IMR-90 (cell line): ENCODE measurements at places on chromosomes 16 and 17.

DNA sequence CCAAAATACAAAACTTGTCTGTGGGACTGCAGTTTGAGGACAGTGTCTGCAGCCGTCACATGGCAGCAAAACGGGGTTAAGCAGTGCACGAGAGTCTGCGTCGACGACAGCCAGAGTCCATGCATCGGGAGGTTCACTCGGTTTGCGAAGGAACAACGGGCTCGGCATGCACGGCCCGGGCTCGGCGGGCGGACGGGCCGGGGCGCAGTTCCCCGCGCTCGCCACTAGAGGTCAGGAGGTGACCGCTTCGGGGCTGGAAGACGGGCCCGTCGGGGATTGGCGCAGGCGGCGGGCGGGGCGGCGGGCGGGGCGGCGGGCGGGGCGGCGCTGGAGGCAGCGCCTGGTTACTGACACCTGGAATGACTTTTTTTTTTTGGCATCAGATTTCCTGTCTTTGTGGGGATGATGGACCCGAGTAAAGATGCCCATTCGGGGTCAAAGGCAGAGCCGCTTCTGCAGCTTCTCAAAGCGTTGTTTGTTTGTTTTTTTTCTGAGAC, 6.5 kb downstream of the SCGB1C2 start:
- no peak overlapping the region for H3K4me3 ChIP-seq
- H3K27ac ChIP-seq: no peak overlapping the region
- no peaks in the 10 kb centered on the region for H3K36me3 ChIP-seq

DNA sequence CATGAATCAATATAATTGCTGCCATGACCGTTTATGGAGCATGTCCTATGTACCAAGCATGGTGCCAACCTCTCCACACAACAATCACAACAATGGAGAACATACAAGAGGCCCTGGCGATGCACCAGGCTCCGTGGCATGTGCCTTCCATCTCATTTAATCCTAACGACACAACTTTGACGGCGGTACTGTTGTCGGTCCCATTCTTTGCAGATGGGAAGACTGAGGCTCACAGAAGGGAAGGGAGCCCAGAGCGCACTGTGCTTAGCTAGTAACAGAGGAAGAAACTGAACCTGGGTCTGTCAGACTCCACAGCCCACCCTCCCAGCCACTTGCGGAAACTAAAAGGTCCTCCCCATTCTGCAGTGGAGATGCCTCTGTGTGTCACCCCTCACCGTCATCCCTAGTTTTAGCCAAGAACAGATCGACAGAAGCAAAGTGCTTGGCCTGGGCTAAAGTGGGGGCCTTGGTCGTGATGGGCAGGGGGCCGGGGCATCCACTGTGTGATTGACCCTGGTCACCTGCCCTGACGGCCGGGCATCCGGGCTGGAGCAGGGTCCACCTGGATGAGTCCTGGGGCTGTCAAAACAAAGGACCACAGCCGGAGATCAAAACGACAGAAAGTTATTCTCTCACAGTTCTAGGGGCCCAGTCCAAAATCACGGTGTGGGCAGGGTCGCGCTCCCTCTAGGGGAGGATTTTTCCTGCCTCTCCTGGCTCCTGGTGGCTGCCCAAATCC, 183.9 kb downstream of the C16orf95 start:
- no peak for DNase-seq
- no peak overlapping the region for H3K4me3 ChIP-seq
- no peaks in the 10 kb centered on the region for H3K4me1 ChIP-seq
- H3K27me3 ChIP-seq: peaks cover 34% of the 10 kb centered on the region
- H3K36me3 ChIP-seq: no peaks in the 10 kb centered on the region
- H3K27ac ChIP-seq: no peak overlapping the region

GRCh38 chr16:54652201-54652770, 278.4 kb upstream of the IRX5 start:
- no peaks in the 10 kb centered on the region for H3K36me3 ChIP-seq
- no peak overlapping the region for H3K27ac ChIP-seq
- no peak overlapping the region for H3K4me3 ChIP-seq
- DNase-seq: no peak

DNA sequence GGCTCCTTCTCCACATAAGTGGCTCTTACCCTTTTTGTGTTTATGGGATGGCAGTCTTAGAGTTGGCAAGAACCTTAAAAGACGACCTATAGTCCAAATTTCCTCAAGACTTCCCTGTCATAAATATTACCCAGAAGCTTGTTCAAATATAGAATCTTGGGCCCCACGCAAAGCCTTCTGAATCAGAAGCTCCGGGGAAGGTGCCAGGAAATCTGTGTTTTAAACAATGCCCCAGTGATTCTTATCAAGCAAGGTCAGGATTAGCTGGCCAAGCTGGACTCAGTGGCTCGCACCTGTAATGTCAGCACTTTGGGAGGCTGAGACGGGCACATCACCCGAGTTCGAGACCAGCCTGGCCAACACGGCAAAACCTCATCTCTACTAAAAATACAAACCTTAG, 85.7 kb downstream of the TIMM22 start:
- H3K4me1 ChIP-seq: peaks cover 22% of the 10 kb centered on the region
- DNase-seq: peak; percentile 78
- H3K36me3 ChIP-seq: peaks cover 26% of the 10 kb centered on the region
- no peak overlapping the region for H3K4me3 ChIP-seq

DNA sequence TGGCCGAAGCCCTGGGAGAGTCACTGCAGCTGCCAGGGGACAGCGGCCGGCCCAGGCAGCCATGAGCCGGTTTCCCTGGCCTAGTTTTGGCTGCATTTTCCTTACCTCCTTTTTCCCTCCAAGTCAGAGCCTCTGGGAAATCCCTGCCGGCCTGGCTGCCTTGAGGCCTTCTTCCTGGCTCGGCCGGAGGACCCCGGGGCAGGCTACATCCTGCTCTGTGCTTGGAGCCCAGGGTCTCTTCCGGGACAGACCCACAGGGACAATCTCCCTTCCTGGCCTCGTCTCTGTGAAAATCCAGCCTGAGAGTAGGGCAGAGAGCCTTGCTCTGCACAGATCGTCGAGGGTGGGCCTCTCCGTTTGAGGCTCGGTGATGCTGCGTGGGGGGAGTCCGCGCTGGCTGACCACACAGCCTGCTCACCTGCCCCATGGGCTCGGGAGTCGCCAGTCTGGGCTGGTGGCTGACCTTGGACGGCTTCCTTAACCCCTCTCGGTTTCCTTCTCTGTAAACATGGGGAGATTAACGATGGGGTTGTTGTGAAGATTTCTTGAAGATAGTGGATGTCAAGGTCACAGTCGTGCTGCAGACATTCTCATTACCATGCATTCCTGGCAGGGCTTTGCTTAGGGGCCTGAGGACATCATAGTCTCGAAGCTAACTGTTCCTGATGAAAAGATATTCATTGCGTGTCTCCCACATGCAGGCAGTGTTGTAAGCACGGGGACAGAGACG, 34.8 kb upstream of the CIBAR2 start:
- peaks cover 4% of the 10 kb centered on the region for H3K27me3 ChIP-seq
- no peak overlapping the region for H3K4me3 ChIP-seq
- H3K4me1 ChIP-seq: peaks cover 22% of the 10 kb centered on the region
- H3K27ac ChIP-seq: no peak overlapping the region
- no peaks in the 10 kb centered on the region for H3K36me3 ChIP-seq
- DNase-seq: no peak

DNA sequence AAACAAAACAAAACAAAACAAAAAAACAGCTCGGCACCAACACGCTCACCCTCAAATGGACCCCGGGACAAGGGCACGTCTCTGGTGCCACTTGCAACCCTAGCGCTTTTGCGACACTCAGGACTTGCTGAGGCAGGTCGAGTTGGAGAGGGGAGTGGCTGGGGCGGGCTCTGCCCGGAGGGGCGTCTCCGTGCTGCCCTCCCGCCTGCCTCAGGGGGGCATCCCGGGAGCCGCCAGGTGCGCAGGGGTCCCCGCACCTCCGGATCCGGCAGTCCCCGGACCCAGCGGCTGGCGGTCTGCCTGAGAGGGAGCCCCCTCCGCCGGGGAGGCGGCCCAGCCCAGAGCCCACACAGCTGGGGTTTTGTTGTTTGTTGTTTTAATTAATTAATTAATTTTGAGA, at the start of gene SLC52A1:
Gene SLC52A1, minus strand, starts transcription at position 112 of the 400 bp plus-strand sequence. CDS start 820 bp downstream, outside the sequence.
- peak within 1 kb of the TSS; percentile 8; the same call in 1 of the 2 replicates for H3K4me3 ChIP-seq
- H3K4me1 ChIP-seq: no peaks in the 10 kb centered on the region
- peaks cover 9% of the 10 kb centered on the region for H3K27me3 ChIP-seq
- DNase-seq: no peak
- no peak within 1 kb of the TSS for H3K27ac ChIP-seq
- no peaks in the 10 kb centered on the region for H3K36me3 ChIP-seq

DNA sequence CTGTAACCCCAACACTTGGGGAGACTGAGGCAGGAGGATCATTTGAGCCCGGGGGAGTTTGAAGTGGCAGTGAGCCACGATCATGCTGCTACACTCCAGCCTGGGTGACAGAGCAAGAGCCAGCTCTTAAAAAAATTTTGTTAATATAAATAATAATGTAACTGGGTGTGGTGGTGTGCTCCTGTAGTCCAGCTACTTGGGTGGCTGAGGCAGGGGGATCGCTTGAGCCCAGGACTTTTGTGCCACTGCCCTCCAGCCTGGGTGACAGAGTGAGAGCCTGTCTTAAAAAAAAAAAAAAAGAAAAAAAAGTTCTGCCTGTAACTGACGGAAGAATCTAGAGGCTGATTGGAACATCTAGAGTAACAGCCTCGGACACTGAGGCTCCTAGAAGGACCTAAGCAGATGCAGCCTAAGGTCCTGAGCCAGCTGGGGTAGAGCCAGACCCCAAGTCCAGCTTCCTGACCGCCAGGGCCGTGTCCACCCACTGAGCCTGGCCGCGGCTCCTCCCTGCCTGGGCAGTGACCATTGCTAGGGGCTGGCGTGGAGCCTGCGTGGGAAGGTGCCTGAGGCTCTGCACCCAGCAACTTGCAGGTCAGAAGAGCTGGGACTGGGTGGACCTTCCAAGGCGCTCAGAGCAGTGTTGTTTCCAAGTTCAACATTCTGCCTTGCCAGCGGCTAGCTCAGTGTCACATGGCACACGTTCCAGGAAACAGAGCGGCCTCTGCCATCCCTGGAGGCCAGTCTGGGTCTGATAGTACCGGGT, 209.4 kb upstream of the CIBAR2 start:
- H3K4me1 ChIP-seq: peaks cover 17% of the 10 kb centered on the region
- H3K27me3 ChIP-seq: no peaks in the 10 kb centered on the region
- no peak overlapping the region for H3K4me3 ChIP-seq
- H3K36me3 ChIP-seq: no peaks in the 10 kb centered on the region
- DNase-seq: peak; percentile 89

DNA sequence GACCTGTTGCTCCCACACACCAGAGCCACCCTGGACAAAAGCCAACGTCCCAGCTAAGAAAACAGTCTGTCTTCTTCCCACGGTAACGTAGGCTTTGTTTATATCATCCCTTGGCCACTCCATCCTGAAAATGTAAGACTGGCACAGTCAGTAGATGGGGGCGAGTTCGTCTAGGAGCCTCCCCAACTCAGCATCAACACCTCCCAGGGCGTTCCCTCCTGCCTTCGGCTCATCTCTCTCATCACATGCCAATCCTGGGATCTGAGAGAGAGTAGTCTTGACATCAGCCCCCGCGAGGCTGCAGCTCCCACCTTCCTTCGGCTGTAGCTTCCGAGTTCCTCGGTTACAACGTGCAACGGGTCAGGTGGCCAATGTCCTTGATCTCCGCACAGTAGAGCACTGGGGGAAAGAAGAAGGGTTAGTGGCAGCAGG, 894 bp downstream of the RNF227 start:
- peak; percentile 72 for DNase-seq
- H3K36me3 ChIP-seq: peaks cover 22% of the 10 kb centered on the region
- no peaks in the 10 kb centered on the region for H3K27me3 ChIP-seq
- peak overlapping the region; percentile 26; the same call in 1 of the 2 replicates for H3K27ac ChIP-seq
- H3K4me1 ChIP-seq: peaks cover 12% of the 10 kb centered on the region

DNA sequence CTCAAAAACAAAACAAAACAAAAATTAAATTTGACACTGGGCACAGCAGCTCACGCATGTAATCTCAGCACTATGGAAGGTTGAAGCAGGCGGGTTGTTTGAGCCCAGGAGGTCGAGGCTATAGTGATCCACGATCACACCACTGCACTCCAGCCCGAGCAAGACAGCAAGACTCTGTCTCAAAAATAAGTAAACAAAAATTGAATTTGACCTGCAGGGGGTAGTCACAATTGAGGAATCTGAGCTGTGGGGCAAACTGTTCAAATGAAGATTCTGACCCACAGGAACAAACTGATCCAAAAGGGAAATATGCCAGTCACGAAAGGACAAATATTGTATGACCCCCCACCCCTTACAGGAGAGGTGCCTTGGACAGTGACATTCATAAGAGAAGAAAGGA, 29.8 kb downstream of the ANKRD11 start:
- H3K27ac ChIP-seq: no peak overlapping the region
- DNase-seq: no peak
- peaks cover 3% of the 10 kb centered on the region for H3K4me1 ChIP-seq
- H3K27me3 ChIP-seq: no peaks in the 10 kb centered on the region
- H3K4me3 ChIP-seq: no peak overlapping the region

DNA sequence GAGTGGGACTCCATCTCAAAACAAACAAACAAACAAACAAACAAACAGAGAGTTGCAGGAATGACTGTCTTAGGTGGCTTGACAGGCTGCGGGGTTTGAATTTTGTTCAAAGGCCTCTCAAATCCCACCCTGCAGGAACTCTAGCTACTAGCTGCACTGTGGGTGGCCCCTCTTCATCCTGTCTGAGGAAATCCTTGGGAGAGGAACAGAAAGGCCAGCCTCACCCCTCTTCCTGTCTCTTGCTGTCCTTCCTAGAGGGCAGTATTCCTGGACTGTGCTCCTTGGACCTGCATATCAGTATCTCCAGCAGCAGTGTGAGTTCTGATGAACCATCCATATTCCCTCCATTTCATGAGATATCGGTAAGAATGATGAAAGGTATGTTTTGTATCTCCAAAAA, 2.0 kb upstream of the CCDC92B start:
- no peak overlapping the region for H3K27ac ChIP-seq
- DNase-seq: no peak
- H3K27me3 ChIP-seq: peaks cover 48% of the 10 kb centered on the region
- no peaks in the 10 kb centered on the region for H3K36me3 ChIP-seq
- no peak overlapping the region for H3K4me3 ChIP-seq

DNA sequence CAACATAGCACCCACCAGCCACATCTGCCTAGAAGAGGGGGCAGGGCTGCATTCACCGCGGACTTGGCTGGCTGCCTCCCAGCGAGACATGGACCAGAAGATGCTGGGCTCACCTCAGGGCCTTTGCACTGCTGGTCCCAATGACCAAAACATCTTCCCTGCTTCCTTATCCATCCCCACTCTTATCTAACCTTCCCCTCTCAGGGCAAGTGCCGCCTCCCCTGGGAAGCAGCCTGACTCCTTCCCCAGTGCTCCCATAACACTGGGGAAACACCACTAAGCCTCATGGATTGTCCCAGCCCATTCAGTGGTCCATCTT, 5.7 kb downstream of the TMC6 start:
- no peak for DNase-seq
- H3K27ac ChIP-seq: no peak overlapping the region
- no peaks in the 10 kb centered on the region for H3K36me3 ChIP-seq
- H3K4me3 ChIP-seq: no peak overlapping the region
- H3K27me3 ChIP-seq: peaks cover 16% of the 10 kb centered on the region

- H3K4me3 ChIP-seq: no peak overlapping the region
- H3K36me3 ChIP-seq: no peaks in the 10 kb centered on the region
- no peak for DNase-seq
- H3K27me3 ChIP-seq: no peaks in the 10 kb centered on the region
Observed at GRCh38 chr17:56203430-56203829, 50.2 kb downstream of the ANKFN1 start.

- no peak overlapping the region for H3K27ac ChIP-seq
- H3K4me3 ChIP-seq: no peak overlapping the region
- no peaks in the 10 kb centered on the region for H3K36me3 ChIP-seq
- no peaks in the 10 kb centered on the region for H3K4me1 ChIP-seq
- peaks cover 28% of the 10 kb centered on the region for H3K27me3 ChIP-seq
Observed at GRCh38 chr16:57603115-57604024, 25.1 kb upstream of the ADGRG1 start.
